ENCODE measurements at places on chromosomes 5 and 9.

GRCh38 chr5:74452856-74453255 lies 187.7 kb downstream of the ENC1 start:
- DNase-seq, result no peak

DNA sequence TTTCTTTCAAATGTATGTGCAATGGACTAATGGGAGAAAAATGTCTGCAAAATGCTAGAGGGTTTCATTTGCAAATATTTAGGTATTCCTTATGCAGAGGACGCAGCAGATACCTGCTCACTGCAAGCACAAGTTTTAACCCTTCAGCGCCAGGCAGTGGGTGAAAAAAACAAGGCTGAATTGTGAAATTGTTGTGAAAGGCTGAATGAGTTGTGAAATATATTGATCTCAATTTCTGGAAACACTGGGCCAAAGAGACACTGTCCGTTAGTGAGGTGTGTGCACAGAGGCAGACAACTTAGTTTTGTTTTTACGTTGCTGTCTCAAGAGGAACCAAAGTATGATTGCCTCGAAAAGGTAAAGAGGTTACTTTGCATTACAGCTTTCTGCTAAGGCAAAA lies 18.8 kb downstream of the FUBP3 start:
- no peak for DNase-seq

DNA sequence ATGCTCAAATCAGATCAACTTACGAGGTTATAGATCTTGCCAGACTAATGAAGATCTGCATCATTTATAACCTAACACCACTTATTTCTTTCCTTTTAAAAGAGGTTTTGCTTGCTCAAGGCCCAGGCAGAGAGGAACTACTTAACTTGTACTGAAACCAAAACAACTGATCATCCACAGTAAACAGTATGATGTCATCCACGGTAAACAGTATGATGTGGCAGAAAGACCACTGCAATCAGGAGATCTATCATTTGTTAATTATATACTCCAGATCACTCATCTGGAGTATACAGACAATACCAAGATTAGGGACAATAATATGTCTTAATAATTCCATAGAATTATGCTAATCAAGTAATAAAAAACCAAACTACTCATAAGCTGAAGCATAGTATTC lies 116.8 kb downstream of the ADAMTS6 start:
- no peak for DNase-seq

DNA sequence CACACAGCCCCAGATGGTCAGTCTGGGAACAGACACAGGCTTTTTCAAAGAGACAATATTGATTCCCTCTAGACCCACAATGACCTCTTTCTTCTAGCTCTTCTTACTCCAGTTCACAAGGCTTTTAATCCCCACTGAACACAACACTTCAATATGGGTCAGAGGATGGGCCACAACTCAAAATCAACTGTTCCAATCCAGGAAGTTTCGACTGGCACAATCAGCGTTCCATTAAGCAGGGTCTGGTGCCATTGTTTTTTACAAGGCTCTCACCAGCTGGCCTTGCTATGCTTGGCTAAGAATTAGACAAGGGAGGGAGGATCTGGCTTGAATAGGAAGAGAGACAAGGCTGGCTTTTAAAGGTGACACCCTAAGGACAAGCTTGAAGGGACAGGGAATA lies 199.4 kb upstream of the SLC24A2 start:
- no peak for DNase-seq

DNA sequence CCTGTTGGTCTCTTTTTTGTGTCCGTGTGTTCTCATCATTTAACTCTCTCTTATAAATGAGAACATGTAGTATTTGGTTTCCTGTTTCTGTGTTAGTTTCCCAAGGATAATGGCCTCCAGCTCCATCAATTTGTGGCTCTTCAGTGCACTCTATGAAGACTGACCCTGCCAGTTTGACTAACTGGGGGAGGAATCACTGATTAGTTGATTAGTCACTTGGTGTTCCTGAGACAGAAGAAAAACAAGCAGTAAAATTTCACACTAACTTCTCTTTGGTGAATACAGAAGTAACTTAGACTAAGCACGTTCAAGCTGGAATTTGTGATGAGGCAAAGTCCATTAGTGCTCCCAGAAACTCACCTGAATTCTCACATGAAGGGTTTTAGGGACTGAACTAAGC lies 495.8 kb upstream of the RORB start:
- DNase-seq, result no peak

DNA sequence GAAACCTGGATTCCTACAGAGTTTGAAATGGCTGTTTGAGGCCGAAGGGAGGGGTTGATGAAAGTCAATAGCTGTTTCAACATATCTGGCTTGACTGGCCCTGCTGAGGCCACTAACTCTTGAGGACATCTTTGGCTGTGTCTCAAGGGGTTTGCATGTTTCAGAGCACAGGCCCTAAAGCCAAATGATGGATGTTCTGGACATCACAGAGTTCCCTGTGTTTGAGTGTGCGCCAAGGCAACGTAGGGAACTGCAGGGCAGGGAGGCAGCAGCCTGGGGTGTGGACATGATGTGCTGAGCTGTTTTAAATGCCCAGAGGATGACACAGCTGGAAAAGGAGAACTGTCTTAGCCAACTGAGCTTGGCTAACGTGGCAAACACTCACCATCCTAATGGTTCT lies 89.6 kb downstream of the RAPGEF1 start:
- DNase-seq, result peak; percentile 96

- peak; percentile 64 for DNase-seq
These were observed 497.0 kb upstream of the TUSC1 start for GRCh38 chr9:26175264-26175663.

DNA sequence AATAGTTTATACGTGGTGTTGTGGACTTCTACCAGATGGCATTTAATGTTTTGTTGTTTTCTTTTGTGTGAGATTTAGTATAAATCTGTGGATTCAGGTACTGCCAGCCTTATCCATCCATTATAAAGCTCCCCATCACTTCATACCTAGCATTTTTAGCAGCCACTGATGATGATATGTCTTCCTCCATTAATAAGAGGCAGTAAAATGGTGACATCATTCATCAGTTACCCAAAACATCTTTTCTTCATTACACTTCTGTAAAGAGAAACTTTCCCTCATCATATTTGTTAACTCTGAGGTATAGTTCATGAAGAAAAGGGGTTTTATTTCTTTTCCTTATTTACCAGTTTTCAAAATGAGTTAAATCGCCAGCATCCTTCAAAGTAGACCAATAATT lies 19.4 kb downstream of the CHD1 start:
- no peak for DNase-seq

DNA sequence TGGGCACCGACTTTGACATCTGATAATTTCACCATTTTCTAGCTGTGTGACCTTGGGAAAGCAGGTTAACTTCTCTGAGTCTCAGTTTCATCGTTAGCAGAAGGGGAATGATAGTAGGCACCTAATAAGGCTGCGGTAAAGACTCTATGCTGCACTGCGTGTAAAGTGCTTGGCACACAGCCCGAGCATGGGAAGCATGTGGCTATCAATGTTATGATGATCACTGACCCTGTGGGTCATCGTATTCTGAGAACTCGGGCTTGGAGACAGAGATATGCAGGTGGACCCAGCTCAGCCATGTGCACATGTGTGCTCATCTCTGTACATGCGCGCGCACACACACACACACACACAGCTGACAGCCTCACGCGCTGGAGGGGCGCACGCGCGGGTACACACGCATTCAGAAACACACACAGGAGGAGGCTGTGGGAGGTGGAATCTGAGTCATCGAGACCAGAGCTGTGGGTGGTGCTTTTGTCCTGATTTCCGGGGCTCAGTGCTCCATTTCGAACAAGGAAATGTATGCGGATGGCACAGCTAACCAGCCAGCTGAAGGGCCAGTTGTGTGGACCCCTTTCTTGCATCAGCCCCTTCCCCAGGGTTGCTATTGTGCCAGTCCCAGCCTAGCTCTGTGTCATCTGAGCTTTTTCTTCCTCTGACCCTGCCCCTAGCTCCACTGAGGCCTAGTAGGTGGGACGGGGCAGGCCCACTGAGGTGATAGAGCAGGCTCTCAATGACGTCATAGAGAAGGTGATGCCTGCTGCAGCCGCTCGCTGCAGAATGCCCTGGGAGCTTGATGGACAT lies 11.1 kb upstream of the ARAP3 start:
- no peak for DNase-seq

GRCh38 chr5:102857076-102857818 lies 102.1 kb downstream of the PAM start:
- DNase-seq, result peak; percentile 64

DNA sequence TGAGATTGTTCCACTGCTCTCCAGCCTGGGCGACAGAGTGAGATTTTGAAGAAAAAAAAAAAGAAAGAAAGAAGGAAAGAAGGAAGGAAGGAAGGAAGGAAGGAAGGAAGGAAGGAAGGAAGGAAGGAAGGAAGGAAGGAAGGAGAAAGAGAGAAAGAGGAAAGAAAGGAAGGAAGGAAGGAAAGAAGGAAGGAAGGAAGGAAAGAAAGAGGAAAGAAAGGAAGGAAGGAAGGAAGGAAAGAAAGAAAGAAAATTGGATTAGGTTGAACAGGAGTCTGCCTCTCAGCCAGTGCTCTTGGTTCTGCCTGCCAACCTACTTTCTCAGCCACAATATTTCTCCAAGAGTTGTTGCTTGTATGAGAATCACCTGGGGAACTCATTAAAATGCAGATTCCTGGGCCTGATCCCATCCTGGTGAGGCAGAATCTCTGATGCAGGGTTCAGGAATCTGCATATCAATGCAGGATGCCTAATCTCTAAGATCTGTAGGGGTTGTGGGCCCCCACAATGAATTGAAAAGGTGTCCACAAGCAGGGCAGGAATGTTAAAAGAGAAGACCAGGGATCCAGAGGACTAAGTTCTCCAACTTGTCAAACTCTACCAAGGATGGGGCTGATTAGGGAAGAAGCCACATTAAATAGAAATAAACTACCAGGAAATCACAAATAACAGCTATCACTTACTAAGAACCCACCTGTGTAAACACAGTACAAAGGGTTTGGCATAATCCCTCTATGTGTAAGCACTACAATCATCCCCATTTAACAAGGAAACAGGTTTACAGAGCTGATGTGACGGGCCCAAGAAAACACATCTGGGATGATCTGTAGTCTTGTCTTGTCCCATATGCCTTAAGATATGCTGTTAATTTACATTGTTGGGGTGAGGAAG lies 23.4 kb upstream of the GALNT10 start:
- DNase-seq, result no peak

- peak; percentile 8 for DNase-seq
These were observed 37.7 kb downstream of the FAM13B start for GRCh38 chr5:137995077-137995748.
